ENCODE measurements at places on chromosomes 6 and 20.

DNA sequence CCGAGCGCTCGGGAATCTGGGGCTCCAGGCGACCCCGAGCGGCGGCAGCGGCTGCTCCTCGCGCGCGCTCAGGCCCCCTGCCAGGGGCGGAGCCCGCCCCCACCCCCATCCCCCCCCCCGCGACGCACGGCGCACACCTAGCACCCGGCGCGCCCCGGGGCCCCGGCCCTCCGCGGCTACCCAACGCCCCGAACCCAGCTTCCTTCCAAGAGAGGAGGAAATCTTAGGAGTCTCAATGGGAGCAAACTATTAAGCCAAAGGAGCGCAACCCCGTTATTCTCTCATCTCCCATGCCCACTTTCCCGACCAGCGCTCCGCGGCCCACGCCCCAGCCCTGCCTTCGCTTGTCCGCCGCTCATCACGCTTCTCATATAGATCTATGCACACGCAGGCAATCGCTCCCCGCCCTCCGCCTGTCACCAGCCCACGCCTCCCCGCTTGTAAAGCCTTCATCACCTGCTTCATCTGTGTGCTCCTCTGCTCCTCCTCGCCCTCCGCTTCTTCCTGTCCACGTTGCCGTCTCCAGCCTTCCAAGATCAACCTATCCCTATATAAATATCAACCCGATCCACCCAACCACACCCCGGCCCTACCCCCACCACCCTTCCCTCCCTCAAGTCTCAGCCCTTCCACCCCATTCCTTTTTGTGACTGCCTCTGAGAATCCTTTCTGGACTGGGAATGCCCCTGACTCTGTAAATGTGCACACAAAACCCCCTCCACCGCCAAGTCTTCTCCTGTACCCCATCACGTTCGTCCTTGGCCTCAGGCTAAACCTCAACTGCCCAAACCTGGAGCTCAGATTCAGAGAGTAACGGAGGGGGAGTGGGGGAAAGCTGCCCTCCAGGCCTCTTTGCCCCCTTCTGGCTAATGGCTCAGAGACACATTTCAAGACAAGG, at the start of gene DLK2:
Gene DLK2, minus strand, starts transcription at position 18 of the 898 bp plus-strand sequence. CDS start 723 bp downstream, outside the sequence.
- DNase-seq: peak; percentile 22

DNA sequence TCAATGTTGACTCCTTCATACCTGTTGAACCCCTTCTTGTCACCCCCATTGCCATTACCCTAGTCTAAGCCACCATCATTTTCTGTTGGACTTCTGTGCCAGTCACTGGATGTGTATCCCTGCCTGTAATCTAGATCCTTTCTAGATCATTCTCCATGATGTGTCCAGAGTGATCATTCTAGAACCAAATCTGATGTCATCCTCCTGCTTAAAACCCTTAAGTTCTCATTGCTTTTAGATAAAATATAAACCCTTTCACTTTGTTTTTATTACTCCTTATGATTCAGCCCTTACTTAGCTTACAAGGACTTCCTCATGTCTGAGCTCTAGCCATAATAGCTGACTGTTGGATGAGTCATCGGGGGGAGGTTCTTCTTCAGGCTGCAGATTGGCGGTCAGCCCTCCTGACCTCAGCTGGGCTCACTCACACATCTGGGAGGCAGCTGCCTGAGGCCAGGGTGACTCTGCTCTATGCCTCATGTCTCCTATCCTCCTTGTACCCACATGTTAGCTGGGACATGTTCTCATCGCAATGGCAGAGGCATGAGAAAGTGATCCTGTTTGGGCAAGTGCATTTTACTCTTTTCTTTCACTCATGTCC, 287.6 kb downstream of the ESR1 start:
- DNase-seq: peak; percentile 67

- DNase-seq: no peak
These were observed 130.6 kb upstream of the DOK5 start for GRCh38 chr20:54344832-54345231.

GRCh38 chr6:42745083-42745639, 742 bp downstream of the TBCC start:
- DNase-seq: peak; percentile 33

DNA sequence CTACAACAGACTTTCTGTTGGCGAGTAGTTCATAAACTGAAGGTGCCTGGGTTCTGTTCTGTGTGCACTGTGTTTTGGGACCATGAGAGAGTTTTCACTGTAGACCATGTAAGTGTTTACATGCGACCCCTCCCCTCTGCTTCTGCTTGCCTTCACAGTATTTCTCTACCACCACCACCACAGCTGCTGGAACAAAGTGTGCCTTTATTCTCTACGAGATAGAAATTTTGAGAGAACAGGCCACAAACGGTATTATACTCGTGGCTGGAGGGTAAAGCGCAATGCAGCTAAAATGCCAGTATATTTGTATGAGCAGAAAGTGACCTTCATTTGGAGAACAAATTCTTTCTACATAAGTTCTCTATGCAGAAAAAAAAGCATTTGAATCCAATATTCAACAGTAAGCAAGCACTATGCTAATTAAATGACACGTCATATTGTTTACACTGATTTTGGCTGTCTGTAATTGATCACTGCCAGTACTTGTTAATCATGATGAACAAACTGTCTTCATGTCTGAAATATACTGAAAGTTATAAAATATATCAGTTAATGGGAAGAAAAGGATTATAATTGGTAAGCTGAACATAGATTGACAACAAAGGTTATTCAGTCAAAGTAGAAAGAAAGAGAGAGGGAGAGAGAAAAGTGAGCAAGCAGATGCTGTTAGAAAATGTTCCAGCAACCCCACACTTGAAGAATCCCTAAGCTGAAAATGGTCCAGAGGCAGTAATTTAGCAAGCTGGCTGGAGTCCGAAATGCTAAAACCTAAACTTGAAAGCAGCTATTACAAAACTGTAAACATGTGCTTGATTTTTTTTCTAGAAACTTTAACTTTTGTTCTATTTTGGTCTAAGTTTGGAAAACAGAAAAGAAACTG, 8.8 kb downstream of the CLDN20 start:
- no peak for DNase-seq

- DNase-seq: no peak
These were observed 142.2 kb downstream of the MOXD1 start for GRCh38 chr6:132259070-132259469.

- DNase-seq: no peak
These were observed 184.5 kb upstream of the MARCKS start for GRCh38 chr6:113672491-113673149.

- no peak for DNase-seq
These were observed 19.0 kb downstream of the LRFN2 start for GRCh38 chr6:40568062-40568708.

DNA sequence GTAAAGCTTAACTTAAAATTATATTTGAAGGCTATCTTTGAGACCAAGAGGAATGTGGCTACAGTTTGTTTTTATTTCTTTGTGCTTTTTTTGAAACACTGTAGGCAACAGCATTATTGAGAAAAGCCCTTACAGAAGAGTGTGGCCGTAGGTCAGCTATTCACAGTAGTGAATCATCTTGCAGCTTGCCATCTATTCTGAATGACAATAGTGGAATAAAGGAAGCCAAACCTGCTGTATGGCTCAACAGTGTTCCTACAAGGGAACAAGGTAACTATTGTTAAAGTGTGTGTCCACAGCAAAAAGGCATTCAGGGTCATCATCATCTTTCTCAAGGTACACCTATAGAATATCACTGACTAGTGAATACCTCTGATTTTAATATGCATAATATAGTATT, 88.5 kb downstream of the KIZ start:
- no peak for DNase-seq

- no peak for DNase-seq
These were observed 114.4 kb downstream of the SLX4IP start for GRCh38 chr20:10549511-10549910.

- DNase-seq: no peak
These were observed 136.8 kb downstream of the EPHA7 start for GRCh38 chr6:93282521-93283031.

GRCh38 chr20:13059398-13060136, 50.8 kb downstream of the SPTLC3 start:
- no peak for DNase-seq

GRCh38 chr20:31712564-31713311, 9.9 kb downstream of the BCL2L1 start:
- DNase-seq: no peak

GRCh38 chr20:57475388-57476083, 49.4 kb downstream of the CTCFL start:
- DNase-seq: no peak

DNA sequence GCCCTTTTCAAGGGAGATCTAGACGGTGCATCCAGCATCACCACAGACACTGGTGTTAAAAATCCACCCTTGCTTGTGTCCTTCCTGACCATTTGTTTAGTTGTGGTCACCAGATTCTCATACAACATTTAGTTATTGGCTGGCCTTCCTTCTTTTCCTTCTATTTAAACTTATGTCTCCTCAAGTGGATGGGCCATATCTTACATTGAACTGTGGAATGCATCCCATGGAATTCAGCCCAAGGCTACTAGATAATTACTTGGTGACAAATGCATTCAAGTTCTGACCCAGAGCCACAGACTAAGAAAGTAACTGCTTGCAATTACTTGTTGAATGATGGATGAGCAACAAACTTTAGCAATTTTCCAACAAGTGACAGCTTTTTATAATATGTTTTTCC, 198.9 kb upstream of the SSTR4 start:
- DNase-seq: no peak

DNA sequence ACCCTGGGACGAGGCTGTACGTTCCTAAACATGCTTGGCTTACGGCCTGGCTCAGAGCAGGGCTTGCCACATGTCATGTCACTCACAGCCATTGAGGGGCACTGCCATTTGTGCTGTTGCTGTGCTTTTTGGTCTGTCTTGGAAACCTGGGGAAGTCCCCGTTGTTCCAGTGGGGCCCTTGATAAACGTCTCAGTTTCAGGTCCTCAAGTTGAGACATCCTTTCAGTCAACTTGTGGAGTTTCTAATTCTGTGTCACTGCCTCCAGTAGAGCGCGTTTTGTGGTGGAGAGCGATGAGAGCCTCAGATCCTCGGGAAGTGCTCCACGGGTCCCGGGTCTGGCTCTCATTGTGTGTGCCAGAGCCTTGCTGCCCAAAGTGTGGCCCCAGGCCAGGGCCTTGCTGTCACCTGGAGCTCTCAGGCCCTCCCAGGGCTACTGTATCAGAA, 43.0 kb upstream of the CCR6 start:
- DNase-seq: peak; percentile 81
